SHP77 (cell line): ENCODE measurements at places on chromosomes 2 and 18.
A peak's percentile ranks its signal among the peaks of the same experiment; 100 is the strongest.

GRCh38 chr2:216803791-216804190, 56.1 kb downstream of the TNP1 start:
- peak; percentile 76 for DNase-seq

DNA sequence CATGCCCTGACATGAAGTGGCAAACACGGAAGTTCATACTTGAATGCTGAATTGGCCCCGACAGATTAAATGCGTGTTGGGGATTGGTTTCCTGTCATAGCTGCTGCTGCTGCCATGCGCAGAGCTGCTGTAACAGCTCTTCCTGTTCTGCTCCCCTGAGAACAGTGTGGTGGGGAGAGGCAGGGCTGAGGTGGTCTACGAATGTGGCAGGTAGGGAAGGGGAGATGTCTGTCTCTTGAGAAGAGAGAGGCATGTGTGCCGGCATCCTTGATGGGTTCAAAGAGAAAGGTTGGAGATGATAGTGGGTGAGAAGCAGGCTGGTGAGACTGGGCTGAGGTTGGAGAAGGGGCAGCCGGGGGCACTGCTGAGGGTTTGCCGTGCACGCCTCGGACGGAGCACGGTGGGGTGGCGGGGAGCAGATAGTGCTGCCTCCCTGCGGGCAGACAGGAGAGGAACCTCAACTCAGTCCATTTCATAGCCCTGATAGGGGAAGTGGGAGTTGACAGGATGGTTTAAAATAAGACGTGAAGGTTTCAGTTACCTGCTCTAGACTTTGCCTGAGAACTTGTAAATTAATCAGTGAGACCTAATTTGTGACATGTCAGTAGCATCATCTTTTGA, 46.1 kb downstream of the TMEM185B start:
- no peak for DNase-seq

- peak; percentile 33 for DNase-seq
Measured at GRCh38 chr18:70289351-70290312, 787 bp downstream of the SOCS6 start.

DNA sequence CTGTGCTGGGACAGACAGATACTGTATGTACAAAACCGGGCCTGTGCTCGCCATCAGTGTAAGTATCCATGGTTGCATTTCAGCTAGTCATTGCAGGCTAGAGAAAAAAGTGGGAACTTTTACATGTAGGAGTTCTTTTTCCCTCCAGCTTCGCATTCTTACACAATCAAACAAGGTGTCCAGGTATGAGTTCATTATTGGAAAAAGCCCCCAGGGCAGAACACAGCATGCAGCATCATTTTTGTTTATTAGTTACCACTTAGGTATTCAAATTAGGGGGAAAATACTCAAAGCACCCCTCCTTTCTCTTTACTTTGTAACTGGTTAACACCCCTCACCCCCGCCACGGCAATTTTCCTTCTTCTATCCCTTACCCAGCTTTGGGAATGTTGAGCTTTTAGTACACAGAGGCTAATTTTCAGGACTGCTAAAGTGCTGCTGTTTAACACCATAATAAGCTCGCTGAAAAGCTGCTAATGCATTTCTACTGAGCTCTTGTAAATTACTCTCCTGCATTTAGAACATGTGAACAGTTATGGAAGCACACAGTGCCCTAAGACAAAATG, 13.6 kb downstream of the UPP2 start:
- DNase-seq = no peak

DNA sequence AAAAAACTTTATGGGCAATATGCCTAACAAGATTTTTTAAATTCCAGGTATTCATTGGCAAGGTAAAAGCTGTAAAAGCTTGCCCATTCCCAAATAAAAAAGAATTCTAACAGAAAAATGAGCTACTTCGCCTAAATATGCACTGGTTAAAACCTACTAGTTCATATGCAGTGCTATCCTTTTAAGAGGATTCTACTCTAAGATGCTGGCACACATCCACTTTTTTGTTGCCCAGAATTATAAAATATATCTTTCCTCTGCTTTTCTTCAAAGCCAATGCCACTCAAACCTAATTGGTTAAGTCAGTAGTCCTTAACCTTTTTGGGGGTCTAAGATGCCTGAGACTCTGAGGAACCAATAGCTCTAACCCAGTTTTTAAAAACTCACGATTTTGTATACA, 3.2 kb downstream of the XPO1 start:
- no peak for DNase-seq
